ENCODE measurements at places on chromosomes 7 and 10. TPM values are rescaled to one million over a fixed set of nuclear protein-coding genes. Genes with fewer than 3 reads are reported as not detected.
A peak's percentile ranks its signal among the peaks of the same experiment; 100 is the strongest.

Gene LIPF
- total RNA-seq = not detected

- no peak for DNase-seq
- H3K36me3 ChIP-seq = no peaks in the 10 kb centered on the region
- no peaks in the 10 kb centered on the region for H3K27me3 ChIP-seq
- no peak overlapping the region for H3K27ac ChIP-seq
- no peaks in the 10 kb centered on the region for H3K4me1 ChIP-seq
- H3K4me3 ChIP-seq = no peak overlapping the region
Measured at GRCh38 chr10:107004362-107004761, 160.1 kb downstream of the SORCS1 start.

DNA sequence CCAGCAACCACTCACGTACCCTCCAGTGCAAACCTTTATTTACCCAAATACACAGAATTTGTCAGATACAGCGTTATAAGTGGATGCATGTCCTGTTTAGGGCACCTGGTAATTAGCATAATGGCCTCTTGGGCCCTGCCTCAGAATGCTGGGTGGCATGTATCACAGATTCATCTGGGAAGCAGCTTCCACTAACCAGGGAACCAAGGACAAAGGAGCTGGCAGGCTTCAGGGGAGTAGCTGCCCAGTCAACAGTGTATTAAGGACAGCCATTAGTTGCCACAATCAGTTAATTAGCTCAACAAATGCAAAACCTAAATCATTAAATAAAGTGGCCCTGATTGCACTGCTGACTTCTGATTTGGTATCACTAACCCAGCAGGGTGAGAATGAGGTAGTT, 105.7 kb downstream of the RAPGEF5 start:
- no peaks in the 10 kb centered on the region for H3K4me1 ChIP-seq
- no peak for DNase-seq
- H3K27me3 ChIP-seq = no peaks in the 10 kb centered on the region
- no peak overlapping the region for H3K27ac ChIP-seq
- no peak overlapping the region for H3K4me3 ChIP-seq

- H3K4me1 ChIP-seq = no peaks in the 10 kb centered on the region
- H3K27me3 ChIP-seq = no peaks in the 10 kb centered on the region
- H3K4me3 ChIP-seq = no peak overlapping the region
- peak; percentile 57 for DNase-seq
Measured at GRCh38 chr7:91034459-91035368, 229.5 kb upstream of the FZD1 start.

Gene TMEM209
- 16.5 TPM for total RNA-seq

DNA sequence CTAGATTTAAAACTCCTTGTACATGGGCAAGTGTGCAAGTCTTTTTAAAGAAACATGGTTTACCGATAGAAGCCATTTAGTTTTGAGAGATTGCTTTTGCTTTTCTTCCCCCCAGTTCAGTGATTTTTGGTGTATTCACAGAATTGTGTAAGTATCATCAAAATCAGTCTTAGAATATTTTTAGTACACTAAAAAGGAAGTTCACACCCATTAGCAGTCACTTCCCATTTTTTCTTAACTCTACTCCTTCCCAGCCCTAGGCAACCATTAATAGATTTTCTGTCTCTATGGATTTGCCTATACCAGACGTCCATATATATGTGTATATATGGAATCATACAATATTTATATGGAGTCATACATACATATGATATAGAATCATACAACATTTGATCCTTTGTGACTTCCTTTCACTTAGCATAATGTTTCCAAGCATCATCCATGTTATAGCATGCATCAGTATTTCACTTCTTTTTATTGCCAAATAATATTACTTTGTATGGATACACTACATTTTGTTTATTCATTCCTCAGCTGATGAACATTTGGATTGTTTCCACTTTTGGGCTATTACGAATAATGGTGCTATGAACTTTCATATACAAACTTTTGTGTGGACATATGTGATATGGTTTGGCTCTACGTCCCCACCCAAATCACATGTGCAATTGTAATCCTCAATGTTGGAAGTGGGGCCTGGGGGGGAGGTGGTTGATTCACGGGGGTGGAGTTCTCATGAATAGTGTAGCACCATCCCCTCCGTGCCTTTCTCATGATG, 16.5 kb upstream of the ARL4A start:
- H3K27ac ChIP-seq = peak overlapping the region; percentile 42
- H3K36me3 ChIP-seq = no peaks in the 10 kb centered on the region
- no peak overlapping the region for H3K4me3 ChIP-seq

DNA sequence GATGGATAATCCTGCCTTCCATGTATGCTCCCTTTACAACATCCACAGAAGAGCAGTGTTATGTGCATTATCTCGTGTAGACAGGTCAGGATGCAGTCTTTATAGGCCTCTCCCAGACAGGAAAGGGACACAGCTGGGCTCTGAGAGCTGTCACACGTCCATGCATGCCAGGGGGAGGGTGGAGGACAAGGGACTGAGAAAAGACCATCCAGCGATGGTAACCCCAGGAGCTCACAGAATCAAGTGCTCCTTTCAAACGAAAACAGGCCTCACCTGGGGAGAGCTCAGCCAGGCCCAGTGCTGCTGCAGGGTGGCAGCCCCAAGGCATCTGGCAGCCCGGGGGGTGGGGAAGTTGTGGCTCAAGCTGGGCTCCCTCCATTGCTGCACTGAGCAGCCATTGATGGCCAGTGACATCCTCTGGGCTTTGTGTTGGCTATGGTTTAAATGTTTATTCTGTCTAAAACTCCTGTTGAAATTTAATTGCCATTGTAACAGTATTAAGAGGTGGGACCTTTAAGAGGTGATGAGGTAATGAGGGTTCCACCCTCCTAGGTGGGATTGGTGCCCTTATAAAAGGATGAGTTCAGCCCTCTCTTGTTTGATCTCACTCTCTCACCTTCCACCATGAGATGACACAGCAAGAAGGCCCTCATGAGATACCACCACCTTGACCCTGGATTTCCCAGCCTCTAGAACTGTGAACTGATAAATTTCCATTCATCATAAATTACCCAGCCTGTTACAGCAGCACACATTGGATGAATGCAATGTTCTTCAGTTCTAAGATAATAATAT, 15.7 kb downstream of the JCAD start:
- no peak overlapping the region for H3K27ac ChIP-seq
- no peaks in the 10 kb centered on the region for H3K27me3 ChIP-seq
- no peak overlapping the region for H3K4me3 ChIP-seq
- H3K36me3 ChIP-seq = no peaks in the 10 kb centered on the region
- no peaks in the 10 kb centered on the region for H3K4me1 ChIP-seq

Gene SCART1
- 1.6 TPM for total RNA-seq

- no peak for DNase-seq
- no peaks in the 10 kb centered on the region for H3K36me3 ChIP-seq
- H3K4me3 ChIP-seq = no peak overlapping the region
- no peak overlapping the region for H3K27ac ChIP-seq
- H3K27me3 ChIP-seq = no peaks in the 10 kb centered on the region
Measured at GRCh38 chr7:11648980-11649379, 183.0 kb downstream of the THSD7A start.

GRCh38 chr10:57817741-57818140, 450.0 kb downstream of the IPMK start:
- H3K27ac ChIP-seq = no peak overlapping the region
- no peaks in the 10 kb centered on the region for H3K36me3 ChIP-seq
- no peaks in the 10 kb centered on the region for H3K4me1 ChIP-seq
- H3K4me3 ChIP-seq = no peak overlapping the region
- no peaks in the 10 kb centered on the region for H3K27me3 ChIP-seq

DNA sequence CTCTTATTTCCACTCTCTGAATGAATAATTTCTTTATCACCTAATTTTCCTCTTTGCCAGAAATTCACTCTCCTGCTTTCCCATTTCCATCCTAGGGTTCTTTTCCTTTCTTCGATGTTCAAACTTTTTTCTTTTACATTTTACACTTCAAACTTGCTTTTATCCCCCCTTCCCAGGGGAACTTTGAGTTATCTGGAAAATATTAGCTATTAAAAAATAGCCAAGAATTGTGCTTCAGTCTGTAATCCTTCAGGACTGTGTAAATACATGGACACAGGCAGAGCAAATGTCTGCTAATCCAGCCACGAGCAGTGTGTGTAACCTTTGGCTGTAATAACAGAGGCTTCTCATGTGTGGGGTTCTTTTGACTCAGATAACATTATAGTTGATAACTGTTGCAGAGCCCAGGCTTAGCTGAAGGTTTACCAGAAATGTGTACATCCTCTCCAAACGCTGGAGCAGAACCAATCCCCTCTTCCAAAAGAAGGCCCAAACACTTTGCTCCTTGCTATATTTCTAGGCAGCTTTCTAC, 4.6 kb downstream of the ASB4 start:
- H3K4me3 ChIP-seq = no peak overlapping the region
- no peaks in the 10 kb centered on the region for H3K36me3 ChIP-seq
- H3K27ac ChIP-seq = no peak overlapping the region
- no peak for DNase-seq
- H3K4me1 ChIP-seq = no peaks in the 10 kb centered on the region
- H3K27me3 ChIP-seq = no peaks in the 10 kb centered on the region

Gene GIMAP2
- total RNA-seq = 4.5 TPM

Gene SPDYE16
- total RNA-seq = not detected

GRCh38 chr7:50557099-50557498, 8.1 kb downstream of the DDC start:
- no peaks in the 10 kb centered on the region for H3K4me1 ChIP-seq
- no peaks in the 10 kb centered on the region for H3K27me3 ChIP-seq
- no peak for DNase-seq
- H3K27ac ChIP-seq = peak overlapping the region; percentile 72
- H3K4me3 ChIP-seq = no peak overlapping the region
- no peaks in the 10 kb centered on the region for H3K36me3 ChIP-seq

DNA sequence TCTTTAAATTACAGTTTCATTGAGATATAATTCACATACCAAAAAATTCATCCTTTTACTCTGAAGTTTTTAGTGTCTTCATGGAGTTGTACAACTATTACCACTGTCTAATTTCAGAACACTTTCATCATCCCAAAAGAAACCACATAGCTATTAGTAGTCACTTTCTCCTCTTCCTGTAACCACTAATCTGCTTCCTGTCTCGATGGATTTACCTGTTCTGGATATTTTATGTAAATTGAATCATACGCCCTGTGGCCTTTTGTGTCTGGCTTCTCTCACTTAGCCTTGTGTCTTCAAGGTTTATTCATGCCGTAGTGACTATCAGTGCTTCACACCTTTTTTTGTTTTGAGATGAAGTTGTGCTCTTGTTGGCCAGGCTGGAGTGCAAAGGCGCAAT, 135.5 kb downstream of the DOCK1 start:
- H3K36me3 ChIP-seq = no peaks in the 10 kb centered on the region
- no peak overlapping the region for H3K27ac ChIP-seq
- DNase-seq = no peak

DNA sequence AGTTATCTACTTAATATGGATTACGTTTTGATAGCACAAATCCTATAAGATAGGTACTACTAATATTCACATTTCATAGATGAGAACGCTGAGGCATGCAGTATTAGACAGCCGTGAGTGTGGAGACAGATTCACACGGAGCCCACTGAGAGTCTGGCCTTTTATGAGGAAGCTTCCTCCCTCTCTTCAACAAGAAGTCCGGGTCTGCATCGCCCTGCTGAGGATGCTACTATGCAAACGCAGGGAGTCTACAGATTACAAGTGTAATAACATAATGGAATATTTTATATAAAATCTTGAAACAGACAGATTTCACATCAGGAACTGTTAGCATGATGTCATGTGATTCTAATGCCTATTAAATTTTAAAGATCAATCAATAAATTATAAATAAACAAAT, 255.9 kb upstream of the GLI3 start:
- H3K36me3 ChIP-seq = no peaks in the 10 kb centered on the region
- peak overlapping the region; percentile 85 for H3K27ac ChIP-seq
- DNase-seq = no peak
- H3K4me1 ChIP-seq = no peaks in the 10 kb centered on the region

DNA sequence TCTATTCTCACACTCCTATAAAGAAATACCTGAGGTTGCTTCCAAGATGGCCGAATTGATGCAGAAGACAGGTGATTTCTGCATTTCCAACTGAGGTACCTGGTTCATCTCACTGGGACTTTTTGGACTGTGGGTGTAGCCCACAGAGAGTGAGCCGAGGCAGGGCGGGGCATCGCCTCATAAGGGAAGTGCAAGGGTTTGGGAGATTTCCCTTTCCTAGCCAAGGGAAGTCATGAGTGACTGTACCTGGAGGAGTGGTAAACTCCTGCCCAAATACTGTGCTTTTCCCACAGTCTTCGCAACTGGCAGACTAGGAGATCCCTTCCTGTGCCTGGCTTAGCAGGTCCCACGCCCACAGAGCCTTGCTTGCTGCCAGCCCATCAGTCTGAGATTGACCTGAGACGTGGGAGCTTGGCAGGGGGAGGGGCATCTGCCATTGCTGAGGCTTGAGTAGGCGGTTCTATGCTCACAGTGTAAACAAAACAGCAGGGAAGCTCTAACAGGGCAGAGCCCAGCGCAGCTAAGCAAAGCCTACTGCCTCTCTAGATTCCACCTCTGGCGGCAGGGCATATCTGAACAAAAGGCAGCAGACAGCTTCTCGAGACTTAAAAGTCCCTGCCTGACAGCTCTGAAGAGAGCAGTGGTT, 152.2 kb downstream of the ARL4A start:
- H3K4me1 ChIP-seq = no peaks in the 10 kb centered on the region
- no peak overlapping the region for H3K27ac ChIP-seq
- no peaks in the 10 kb centered on the region for H3K27me3 ChIP-seq
- H3K36me3 ChIP-seq = no peaks in the 10 kb centered on the region
- DNase-seq = no peak

Gene PNLIPRP2
- total RNA-seq = not detected

GRCh38 chr10:124874-125273, 10.4 kb upstream of the ZMYND11 start:
- H3K27ac ChIP-seq = no peak overlapping the region
- no peak for DNase-seq
- H3K4me1 ChIP-seq = no peaks in the 10 kb centered on the region
- H3K27me3 ChIP-seq = peaks cover 9% of the 10 kb centered on the region
- H3K4me3 ChIP-seq = no peak overlapping the region

DNA sequence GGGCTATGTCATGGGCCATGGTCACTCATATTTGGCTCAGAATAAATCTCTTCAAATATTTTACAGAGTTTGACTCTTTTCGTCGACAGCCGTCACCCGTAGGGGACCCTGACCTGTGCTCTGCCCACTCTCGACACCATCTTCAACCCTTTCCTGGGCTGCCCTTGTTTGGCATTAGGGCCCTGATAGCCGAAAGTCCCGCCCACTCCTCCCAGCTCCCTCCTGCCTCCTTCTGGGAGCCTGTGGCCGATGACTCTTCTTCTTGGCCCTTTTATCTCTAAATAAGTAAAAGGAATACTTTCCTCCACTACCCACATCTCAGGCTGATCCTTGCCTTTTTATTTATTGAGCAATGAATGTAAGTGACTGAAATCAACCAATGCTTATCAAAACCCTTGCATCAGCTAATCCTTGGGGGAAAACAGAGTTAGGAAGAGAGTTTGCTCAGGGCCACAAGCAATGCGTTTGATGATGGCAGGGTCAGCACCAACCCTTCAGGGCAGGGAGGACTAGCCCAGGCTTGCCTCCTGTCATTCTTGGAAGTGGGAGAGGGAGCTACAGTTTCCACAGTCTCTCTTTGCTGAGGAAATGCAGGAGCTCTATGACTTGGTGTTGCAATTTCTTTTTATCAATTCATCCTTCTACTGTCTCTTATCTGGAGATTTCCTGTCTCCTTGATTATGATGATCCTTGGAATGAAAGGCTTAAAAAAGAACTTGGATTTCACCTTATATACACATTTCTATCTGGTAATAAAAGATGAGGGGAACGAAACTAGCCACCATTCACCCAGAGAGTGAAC, 218.2 kb upstream of the PODXL start:
- H3K4me3 ChIP-seq = no peak overlapping the region
- H3K36me3 ChIP-seq = no peaks in the 10 kb centered on the region
- H3K27ac ChIP-seq = no peak overlapping the region
- H3K4me1 ChIP-seq = no peaks in the 10 kb centered on the region
- H3K27me3 ChIP-seq = no peaks in the 10 kb centered on the region
- DNase-seq = no peak
